ENCODE measurements at places on chromosomes 2 and 18.

GRCh38 chr2:133607679-133608078, 39.4 kb upstream of the NCKAP5 start:
- no peak for DNase-seq

DNA sequence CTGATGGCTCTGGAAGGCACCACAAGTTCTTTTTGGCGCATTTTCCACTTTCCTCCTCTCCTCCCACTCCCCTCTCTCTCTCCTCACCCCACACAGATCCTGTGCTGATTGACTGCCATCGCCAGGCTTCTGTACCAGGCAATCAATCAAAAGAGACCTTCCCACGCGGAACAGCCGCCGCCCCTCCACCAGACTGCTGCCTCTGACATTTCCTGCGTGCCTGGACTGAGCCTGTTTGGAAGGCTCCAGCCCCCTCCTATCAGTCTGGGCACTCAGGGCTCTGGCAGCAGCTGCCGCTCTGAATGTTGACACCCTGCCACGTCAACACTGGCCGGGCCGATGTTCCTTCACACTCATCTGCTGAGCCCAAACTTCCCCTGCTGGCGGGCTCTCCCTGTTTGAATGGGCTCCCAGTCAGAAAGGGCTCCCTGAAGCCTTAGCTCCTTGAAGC, 467.7 kb downstream of the EPHA4 start:
- no peak for DNase-seq

DNA sequence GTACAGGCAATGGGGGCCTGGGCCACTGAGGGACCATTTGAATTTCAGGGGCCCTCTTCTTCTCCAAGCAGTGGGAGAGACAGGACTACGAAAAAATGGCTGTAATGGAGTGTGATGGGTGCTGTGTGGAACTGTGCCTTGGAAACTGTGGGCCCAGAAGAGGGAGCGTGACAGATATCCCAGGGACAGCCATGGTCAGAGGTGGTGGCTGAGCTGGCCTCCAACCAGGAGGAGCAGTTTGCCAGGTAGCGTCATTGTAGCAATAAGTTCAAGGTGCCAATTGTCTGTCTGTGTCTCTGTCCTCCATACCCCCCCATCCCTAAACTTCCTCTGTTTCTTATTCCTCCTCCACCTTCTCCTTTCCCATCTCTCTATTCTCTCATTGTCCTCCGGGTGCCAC, 15.3 kb downstream of the THNSL2 start:
- DNase-seq = no peak

DNA sequence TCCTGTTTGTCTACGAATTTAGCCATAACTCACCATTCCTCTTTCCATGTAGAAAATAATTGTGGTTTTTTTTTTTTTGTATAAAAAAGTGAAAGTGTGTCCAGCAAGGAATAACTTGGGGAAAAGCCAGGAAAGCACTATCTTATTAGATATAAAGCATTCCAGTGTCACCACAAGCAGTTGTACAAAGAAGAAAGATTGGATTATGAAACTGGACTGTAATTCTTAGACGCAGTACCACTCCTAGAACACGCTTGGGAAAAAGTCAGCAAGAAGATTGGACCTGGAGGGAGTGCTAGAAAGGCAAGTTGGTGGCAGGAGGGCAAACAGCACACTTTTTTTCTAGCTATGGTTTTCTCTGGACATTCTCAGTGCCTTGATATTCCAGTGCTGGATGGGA, 186.7 kb downstream of the PARD3B start:
- no peak for DNase-seq

DNA sequence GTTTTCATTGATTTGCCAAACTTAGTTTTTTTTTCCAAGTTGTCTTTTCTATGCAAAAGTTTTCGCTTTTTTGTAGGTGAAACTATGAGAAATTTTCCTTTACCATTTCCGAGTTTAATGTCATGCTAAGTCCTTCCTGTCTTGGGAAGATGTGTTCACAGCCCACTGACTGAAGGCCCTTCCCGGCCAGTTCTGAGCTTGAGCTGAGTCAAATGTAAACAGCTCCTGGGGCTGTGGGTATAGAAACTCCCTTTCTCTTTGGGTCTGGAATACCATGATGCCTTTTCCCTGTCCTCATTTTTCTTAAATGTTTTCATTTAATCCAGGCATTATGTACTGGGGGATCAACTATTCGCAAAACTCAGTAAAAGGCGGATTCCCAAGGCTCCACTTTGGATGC, 69.8 kb upstream of the IL1R1 start:
- DNase-seq = no peak

- DNase-seq = no peak
Observed at GRCh38 chr2:239201531-239201876, 199.3 kb downstream of the HDAC4 start.

- no peak for DNase-seq
Observed at GRCh38 chr18:21826641-21827302, 86.2 kb downstream of the MIB1 start.

- DNase-seq = no peak
Observed at GRCh38 chr2:25561136-25561850, 112.1 kb downstream of the DTNB start.

GRCh38 chr2:230525682-230526081, 109.7 kb downstream of the SP100 start:
- no peak for DNase-seq

DNA sequence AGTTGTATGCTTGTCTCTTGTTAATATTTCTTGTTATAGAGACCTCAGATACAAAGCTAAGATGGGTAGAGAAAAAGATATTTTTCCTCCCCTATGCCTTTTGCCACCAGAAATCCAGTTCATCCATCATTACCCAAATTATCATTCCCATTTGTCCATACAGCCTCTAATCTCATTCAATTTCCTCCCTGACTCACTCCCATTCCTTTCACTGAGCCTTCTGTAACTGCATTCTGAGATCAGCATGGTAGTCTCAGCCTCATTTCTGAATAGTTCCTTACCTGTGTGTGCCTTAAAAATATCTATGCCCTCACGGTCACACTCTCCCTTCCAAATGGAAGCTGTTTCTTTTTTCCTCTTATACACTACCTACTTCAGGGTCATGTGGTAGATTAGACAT, 15.7 kb upstream of the PIK3C3 start:
- DNase-seq = no peak

DNA sequence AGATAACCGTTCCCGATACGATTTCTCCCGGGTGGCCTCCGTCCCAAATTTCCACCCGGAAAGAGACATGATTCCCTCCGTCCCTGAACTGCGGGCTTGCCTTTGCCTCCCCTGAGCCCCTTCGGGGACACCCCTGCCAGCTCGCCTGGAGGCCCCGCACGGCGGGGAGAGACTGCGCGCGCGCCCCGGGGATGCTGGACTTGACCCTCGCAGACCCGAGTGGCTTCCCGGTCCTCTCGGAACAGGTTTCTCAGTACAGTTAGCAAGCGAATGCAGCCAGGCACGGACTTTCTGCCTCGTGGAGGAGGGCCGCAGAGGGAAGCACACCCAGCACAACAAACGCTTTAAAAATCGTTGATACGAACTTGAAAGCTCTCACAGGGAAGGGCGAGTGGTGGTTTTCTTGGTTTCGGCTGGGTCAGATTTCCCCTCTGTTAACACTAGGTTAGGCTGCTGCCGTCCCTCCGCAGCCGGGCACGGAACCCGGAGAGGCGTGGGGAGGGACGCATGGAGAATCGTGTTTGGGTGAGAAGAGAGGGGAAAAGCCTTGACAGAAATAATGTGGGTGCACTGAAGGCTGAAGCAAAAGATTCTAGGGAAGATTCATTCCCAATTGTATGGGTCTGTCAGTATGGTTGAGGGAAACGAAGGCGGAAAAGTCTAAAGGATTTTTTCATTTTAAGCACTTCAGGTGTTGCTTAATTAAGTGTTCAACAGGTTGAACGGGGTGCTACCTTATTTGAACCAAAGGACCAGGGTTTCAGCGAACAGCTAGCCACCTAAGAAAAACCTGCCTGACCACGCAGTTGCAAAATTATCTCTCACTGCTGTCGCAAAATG, 916 bp downstream of the TNFRSF11A start:
- DNase-seq = no peak

- DNase-seq = no peak
Observed at GRCh38 chr18:4353853-4354418, 101.2 kb downstream of the DLGAP1 start.

DNA sequence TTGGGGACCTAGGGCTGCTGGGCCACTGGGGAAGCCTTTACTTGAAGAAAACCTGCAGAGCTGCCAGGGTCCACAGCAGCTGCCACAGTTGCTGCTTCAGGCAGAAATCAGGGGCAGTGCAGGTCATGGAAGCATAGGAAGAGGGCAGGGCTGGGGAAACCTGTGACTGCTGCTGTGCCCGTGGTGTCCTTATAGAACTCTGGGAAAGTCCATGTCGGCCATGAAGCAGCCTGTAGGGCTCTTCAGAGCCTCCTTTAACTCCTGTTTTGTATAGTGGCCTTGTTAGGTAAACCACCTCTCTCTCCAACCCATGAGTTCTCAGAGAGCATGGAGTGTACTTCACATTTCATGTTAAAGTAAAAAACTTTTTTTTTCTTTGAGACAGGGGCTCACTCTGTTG, 62.1 kb downstream of the SMAD4 start:
- DNase-seq = no peak

- DNase-seq = no peak
Observed at GRCh38 chr2:201880579-201880978, 74.2 kb downstream of the CDK15 start.

- no peak for DNase-seq
Observed at GRCh38 chr2:86309966-86310365, 27.5 kb downstream of the REEP1 start.

DNA sequence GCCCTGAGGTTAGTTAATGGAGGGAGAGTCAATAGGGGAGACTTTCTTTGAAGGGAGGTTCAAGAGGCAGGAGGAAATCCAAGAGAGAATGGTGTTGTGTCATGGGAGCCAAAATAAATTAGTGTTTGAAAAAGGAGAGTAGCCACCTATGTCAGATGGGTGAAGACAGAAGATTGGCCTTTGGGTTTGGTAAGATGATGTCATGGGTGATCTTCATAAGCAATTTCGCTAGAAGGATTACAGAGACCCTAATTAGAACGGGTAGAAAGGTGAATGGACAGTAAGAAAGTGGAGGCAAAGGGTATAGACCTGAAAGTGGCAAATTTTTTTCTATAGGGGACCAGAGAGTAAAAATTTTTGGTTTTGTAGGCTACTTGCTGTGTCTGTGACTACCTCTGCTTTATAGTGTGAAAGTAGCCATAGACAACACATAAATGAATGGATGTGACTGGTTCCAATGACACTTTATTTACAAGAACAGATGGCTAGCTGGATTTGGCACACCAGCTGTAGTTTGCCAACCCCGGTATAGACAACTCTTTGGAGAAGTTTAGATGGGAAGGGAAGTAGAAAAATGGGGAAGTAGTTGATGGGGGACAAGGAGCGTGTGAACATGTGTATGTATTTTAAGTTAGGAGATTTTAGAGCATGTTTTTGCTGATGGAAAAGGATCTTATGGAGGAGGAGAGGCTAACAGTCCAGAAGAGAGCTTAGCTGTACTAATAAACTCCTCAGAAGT, 9.3 kb downstream of the STAMBP start:
- no peak for DNase-seq

- DNase-seq = no peak
Observed at GRCh38 chr2:10783421-10783820, 29.2 kb downstream of the PDIA6 start.

DNA sequence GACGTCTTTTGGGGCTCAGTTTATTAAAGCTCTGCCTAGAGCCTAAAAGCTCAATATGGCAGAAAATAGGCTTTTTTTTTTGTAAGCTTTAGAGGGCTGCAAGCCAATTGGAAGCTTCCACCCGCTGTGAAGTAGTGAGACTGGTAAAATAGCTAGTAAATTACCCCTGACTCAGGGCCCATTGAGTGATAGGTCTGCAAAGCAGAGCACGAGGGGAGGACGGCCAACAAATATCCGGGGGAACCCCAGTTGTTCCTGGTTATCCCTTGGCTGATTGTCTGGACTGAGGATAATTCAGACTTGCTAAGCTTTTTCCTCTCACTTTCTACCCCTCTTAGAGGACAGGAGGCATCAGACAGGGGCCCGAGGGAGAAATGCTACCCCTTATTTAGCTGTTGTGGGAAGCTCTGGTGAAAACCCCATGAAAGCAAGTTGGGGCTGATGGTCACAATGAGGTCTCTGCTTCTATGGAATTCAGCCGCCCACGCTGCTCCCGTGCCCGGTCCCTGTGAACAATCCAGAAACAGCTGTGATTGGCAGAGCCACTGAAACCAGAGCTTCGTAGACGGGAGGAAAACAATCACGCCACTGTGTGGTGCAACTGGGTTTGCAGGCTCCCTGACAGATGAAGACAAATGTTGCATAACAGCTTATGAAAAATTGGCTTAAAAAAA, 141.9 kb upstream of the LGALSL start:
- no peak for DNase-seq

DNA sequence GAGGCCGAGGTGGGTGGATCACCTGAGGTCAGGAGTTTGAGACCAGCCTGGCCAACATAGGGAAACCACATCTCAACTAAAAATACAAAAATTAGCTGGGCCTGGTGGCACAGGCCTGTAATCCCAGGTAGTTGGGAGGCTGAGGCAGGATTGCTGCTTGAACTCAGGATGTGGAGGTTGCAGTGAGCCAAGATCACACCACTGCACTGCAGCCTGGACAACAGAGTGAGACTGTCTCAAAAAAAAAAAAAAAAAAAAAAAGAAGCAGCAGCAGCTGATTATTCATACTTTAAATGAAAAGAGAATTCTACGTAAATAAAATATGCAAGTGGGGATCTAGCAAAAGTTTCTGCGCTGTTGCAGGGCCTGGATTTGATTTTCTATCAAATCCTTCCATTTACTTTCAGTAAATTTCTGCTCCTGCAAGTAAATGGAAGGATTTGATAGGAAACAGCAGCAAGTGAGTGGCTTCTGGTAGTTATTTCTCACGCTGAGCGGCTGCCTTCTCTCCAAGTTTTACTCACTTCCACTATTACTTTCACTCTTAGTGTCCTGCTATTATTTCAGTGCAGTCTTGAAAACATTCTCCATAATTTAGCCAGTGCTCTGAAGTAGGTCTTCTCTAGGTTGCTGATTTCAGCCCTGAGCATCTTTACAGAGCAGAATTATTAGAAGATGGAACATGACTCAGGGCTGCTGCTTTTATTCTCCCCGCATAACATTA, 68.4 kb downstream of the SLC16A14 start:
- DNase-seq = no peak

Data from stimulated activated CD4-positive, alpha-beta T cell treated with anti-CD3 and anti-CD28 coated beads, TNF-alpha, amount 100 ng/mL, for 1 hour (primary cell).